ENCODE measurements at places on chromosomes 5 and 9. TPM values are rescaled to one million over a fixed set of nuclear protein-coding genes. Genes with fewer than 3 reads are reported as not detected.
A peak's percentile ranks its signal among the peaks of the same experiment; 100 is the strongest.

The SLC6A3 gene
- total RNA-seq, result not detected

The ZNF608 gene
- total RNA-seq, result 2.3 TPM

The FOXD4L5 gene
- 0.07 TPM for total RNA-seq

DNA sequence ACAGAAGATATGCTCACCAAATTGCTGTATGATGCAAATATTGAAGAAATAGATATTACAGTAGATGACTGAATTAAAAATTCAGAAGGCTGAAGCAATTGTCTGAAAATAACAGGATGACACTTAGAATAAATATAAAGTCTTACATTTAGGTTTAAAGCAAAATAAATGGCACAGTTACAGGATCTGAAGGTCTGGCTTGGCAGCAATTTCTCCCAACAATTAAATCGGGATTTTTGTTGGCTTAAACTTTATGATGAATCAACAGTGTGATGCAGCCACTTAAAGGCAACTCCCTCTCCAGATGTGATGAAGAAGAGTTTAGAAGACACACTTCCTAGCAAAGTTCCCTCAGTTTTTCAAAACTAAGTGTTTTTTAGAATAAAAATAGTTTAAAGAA is 80.5 kb downstream of the NREP start:
- no peak for DNase-seq

- DNase-seq, result no peak
Observed at GRCh38 chr5:176438959-176439757, 9.0 kb upstream of the FAF2 start.

GRCh38 chr5:132364319-132364718 is 5.2 kb upstream of the SLC22A5 start:
- DNase-seq, result peak; percentile 88

DNA sequence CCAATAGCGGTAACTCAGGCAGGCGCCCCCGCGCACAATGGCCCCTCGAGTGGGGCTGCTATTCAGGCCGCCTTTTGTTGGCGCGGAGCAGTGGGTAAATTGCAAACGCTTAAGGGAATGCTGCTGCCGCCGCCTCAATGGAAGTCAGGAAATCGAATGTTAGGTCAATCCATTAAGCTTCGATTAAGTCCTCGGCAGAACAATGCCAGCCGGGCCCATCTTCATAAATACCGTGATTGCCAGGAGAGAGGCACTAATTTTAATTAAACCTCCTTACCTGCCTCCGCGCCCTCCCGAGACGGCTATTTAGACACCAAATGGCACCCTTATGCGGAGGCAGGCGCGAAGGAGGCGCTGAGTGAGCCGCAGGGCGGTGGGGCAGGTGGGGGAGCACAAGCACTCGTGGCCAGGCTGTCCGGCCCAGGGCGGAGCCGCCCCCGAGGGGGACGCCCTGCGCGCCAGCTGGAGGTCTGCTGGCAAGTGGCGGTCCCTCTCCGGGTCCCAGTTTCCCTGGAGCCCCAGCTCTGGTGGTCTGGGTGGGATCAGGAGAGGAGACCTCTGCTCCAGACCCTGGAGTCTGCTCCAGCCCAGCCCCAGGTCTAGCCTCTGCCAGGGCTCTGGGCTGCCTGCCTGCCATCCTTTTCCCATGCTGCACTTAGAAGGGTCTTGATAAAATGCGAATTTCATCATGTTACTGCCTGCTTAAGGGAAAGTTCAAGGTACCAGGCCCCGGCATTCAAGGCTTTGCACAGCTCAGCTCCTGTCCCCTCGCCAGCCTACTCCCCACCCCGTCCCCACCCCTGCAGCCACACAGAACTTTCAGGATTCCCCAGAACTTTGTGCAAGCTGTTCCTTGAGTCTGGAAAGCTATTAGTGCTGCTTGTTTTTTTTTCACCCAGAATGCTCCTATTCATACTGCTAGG is 19.7 kb downstream of the NR5A1 start:
- no peak for DNase-seq

The ADAMTSL2 gene
- not detected for total RNA-seq

- DNase-seq, result no peak
Observed at GRCh38 chr5:68420476-68421344, 205.2 kb downstream of the PIK3R1 start.

The DRD1 gene
- total RNA-seq, result not detected

The GABRA1 gene
- not detected for total RNA-seq

GRCh38 chr9:129497005-129497812 is 123.7 kb downstream of the C9orf50 start:
- DNase-seq, result no peak

The FOXD4 gene
- total RNA-seq, result 0.10 TPM

DNA sequence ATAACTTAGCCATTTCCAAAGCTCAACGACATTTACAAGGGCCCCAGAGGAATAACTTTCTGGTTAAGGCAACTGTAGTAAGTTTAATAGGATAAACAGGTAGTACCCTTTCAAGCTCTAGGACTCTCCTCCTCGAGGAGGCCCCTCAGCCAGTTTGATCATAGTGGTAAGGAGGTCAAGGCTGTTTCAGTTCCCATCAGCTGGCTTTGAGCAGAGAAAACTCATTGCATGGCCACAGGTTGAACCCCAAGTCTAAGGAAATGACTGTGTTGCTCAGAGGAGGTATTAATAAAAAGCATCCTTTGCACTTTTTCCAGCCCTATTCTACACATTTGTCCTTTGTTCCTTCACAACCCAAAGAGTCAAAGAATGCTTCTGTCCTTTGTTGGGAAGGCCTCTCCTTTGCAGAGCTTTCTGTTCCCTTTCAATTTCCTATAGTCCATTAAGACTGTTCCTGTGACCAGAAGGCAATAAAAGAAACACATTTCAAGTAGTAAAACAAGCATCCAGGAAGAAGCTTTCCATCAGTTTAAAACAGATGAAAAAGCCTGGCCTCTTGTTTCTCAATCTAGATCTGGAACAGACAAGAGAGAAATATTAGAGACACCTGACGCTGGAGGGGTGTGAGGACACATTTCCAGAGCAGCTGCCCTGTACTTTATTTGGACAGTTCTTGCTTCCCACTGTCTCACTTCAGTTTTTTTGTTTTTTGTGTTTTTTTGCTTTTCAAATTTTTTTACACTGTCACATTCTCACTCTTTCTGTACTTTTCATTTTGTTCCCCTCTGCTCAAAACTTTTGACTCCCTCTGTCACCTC is 54.1 kb downstream of the PRRC1 start:
- no peak for DNase-seq

DNA sequence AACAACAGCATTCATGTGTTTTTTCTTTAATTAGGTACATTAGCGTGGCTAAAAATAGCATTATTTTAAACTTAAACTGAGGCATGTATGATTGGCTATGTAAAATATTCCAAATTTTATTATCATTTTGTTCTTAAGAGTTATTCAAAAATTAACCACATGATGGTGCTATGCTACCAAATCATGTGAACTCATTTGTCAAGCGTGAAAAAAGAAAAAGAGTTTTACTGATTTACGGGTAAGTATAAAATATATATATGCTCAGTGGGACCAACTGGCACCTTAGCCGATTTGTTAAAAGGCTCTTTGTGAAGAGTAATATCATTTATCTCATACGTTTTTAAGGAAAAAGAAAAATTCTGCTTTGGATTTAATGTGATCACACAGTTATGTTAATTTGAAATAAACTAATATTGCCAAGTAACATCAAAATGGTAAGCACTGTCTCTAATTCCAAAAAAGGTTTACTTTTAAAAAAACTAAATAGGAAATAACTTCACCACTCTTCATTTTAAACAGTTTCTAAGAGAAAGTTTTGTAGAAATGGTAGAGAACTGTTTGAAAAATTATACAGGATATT is 1042.3 kb downstream of the CDH12 start:
- DNase-seq, result no peak

GRCh38 chr9:133090752-133091385 is 29.1 kb downstream of the CEL start:
- no peak for DNase-seq

GRCh38 chr9:36389590-36389989 is 10.5 kb downstream of the RNF38 start:
- no peak for DNase-seq

- DNase-seq, result no peak
Observed at GRCh38 chr5:6717247-6717646, 4.0 kb downstream of the TENT4A start.

DNA sequence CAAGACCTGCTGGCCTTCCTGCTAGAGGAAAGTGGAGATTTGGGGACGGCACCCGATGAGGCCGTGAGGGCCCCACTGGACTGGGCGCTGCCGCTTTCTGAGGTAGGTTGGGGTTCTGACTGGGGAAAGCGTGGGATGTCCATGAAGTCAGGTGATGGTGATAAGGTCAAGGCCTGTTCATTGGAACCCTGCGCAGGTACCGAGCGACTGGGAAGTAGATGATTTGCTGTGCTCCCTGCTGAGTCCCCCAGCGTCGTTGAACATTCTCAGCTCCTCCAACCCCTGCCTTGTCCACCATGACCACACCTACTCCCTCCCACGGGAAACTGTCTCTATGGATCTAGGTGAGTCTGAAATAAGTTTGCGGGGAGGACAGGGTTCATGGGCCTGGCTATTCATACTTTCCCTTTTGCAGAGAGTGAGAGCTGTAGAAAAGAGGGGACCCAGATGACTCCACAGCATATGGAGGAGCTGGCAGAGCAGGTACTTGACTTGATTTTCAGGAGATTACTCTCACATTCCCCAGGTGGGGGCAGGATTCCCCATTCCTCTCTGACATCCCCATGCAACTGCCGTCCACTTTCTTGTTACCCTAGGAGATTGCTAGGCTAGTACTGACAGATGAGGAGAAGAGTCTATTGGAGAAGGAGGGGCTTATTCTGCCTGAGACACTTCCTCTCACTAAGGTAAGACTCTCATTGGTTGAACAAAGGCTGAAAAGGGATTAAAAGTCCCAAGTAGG is 505 bp downstream of the CREB3 start:
- DNase-seq, result peak; percentile 85

Measured in foreskin keratinocyte (primary cell).